ENCODE measurements at places on chromosomes 6 and 20.

- DNase-seq: no peak
These were observed 630 bp downstream of the PPP1R3G start for GRCh38 chr6:5085648-5086293.

DNA sequence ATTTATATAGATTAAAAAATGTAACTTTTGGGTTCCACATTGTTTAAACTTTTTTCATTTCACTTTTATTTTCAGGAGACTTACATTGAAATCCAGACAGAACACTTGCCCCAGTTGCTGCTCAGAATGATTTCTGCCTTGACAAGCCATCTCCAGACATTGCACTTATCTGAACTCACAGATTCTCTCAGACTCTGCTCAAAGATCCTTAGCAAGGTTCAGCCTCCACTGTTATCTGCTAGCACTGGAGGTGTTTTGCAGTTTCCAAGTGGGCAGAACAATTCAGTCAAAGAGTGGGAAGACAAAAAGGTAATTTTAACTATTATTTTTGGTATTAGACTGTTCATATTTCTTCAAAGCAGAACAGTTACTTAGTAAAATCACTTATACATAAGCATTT lies 58.0 kb downstream of the DOP1A start:
- no peak for DNase-seq

DNA sequence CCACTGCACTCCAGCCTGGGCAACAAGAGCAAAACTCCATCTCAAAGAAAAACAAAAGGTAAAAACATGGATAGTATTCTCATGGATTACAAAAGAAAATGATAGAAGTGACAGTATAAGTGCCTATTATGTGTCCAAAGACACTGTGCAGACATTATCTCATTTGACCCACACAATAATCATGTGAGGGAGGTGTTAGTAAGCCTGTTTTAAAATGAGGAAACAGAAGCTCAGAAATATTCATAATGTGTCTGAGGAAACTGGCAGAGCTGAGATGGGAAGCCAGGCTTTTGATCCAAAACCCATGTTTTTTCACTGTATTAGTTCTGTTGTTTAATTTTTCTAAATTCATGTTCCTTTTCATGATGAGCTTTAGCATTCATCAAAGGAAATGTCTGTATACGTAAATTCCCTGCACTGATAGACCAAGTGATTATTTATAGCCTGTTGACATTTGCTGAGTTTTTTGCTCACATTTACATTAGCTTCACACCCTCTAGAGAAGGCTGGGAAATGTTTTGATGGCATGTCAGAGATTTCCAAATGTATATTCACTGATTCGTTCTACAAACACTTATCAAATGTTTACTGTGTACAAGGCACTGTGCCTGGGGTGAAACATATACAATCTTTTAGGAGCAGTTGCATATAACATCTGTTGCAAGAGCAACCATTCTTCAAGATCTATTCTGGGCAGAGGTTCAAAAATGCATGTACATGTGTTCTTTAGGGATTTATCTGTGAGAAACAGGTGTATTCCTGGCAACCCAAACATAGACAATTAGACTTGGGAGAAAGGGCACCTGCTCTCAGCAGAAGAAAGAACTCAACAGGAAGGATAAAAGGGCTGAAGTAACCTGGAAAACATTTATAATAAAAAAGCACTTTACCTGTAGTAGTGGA lies 331.5 kb downstream of the SAMD5 start:
- no peak for DNase-seq

- no peak for DNase-seq
These were observed 192.3 kb downstream of the C6orf118 start for GRCh38 chr6:165117121-165117520.
